ENCODE measurements at places on chromosomes 1 and 21.

DNA sequence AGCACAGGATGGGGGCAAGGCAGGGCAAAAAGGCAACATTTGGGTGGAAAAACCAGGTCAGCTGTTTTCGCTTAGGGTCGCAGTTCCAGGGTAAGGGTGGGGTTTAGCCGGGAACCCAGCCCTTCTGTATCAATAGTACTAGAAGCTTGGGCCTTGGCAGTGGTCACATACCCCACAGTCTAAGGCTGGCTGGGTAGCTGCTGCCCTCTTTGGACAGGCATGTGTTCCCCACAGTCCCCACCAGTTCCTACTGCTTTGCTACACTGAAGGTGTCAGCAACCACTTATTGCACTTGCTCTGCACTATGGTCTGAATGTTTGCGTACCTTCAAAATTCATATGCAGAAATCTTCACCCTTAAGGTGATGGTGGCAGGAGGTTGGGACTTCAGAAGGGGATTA lies 349.8 kb downstream of the LTN1 start:
- DNase-seq, result no peak

DNA sequence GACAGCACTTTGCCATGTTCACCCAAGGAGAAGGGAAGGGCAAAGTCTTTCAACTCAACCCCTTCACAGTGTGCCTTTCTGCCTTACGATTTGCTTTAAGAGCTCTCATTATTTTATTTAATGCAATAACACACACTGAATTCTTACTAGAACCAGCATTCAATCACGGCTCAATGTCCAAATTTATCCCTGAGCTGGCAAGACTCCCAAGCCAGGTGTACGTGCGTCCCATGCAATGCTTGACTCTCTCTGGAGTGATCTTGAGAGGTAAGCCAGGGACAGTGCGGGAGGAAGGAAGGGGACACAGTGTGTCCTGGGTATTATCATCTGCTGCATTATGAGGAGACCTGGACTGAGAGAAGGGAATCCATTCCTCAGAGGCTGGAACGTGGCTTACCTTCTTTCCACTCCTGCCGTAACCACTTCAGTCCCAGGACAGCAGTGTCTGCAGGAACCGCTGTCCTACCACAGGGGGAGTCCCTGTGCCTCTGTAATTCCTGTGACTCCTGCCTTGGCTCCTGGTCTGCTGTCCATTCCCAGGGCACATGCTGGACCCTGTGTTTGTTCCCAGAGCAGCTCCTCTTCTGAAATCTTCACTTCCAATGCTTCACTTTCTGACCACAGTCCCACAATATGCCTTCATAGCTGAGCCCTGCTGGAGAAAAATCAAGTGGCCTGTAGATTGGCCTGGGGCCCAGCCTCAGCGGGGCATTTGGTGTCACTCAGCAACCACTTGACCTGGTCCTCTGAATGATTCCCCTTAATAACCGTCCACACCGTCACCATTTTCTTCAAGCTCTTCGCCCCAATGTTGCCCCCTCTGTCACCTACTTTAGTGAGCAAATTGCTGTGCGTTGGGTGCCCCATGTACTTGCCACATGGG lies 28.6 kb upstream of the STUM start:
- no peak for DNase-seq

DNA sequence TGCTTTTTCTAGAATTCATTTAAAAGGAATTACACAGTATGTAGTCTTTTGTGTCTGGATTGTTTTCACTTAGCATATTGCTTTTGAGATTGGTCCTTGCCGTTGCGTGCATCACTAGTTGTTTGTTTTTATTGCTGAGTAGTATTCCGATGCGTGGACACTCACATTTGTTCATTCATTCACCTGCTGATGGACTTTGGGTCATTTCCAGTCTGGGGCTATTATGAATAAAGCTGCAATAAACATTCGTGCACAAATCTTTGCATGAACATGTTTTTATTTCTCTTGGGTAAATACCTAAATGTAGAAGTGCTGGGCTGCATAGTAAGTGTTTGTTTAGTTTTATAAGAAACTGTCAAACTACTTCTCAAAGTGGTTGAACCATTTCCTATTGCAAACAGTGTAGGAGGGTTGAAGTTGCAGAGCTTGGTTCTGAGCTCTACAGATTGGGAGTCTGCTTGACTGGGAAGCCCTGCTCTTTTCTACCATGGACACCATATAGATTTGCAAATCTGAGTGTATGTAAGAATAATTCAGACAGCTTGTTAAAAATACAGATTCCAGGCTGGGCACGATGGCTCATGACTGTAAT lies 404.7 kb upstream of the PROX1 start:
- DNase-seq, result no peak

DNA sequence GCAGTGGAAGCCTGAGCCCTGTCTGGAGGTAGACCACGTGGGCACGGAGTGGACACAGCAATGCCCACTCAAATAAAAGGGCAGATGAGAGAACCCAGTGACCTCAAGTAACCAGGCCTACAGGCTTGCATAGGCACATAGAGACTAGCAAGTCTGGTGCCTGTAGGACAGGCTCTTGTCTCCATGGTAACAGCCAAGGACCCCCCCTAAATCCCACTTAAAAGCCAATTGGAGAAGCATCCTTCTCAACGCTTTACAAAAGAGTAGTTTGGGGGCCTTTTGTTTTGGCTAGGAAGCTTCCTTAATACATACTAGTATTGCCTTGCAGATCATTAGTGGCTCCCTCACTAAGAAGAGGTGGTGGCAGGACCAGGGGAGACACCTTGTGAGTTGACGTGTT lies 63.9 kb downstream of the VWA5B1 start:
- no peak for DNase-seq

DNA sequence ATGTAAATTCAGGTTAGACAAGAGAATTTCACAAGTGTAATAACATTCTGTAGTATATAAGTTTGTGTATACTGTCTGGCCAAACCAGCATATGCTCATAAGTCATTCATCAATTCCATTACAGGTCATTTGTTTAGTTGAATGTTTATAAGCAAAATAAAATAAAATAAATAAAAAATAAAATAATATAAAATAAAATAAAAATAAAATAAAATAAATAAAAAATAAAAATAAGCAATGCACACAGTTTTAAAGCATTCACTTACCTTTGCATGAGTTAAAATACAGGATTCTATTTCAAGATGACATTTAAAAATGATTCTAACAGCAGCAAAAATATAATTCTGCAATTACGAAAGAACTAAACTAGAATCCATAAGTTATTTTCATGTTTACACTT lies 9.9 kb downstream of the PODN start:
- DNase-seq, result no peak

DNA sequence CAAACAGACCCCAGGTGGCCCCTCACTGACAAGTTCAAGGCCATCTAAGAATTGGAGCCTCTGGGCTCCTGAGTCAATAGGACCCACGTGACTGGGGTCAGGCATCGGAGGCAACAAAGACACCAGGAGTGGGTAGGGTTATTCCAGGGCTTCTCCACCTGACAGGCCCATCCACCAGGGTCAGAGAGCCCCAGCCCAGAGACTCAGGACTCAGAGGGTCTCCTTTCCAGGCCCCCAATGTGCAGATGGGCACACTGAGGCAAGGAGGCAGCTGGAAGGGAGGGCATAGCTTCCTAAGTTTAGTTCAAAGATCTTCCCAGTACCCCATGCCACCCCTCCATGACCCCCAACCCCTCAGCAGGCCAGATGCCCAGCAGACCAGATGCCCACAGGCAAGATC lies 388.6 kb downstream of the MATN1 start:
- no peak for DNase-seq

DNA sequence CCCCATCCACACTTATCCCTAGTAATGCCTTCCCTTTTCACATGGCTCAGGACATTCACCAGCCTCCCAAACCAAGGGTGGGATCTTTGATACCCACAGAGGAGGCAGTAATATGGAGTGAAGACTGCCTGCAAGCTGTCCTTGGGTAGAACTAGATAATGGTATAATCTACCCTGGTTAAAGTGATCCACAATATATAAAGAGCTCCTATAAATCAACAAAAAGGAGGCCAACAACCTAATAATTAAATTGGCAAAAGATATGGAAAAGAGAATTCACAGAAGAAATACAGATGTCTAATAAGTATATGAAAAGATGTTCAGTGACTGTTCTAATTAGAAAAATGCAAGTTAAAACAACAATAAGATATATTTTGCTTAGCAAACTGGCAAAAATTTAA lies 30.7 kb upstream of the SPOCD1 start:
- no peak for DNase-seq

GRCh38 chr1:172273647-172274396 lies 146.7 kb upstream of the C1orf105 start:
- no peak for DNase-seq

DNA sequence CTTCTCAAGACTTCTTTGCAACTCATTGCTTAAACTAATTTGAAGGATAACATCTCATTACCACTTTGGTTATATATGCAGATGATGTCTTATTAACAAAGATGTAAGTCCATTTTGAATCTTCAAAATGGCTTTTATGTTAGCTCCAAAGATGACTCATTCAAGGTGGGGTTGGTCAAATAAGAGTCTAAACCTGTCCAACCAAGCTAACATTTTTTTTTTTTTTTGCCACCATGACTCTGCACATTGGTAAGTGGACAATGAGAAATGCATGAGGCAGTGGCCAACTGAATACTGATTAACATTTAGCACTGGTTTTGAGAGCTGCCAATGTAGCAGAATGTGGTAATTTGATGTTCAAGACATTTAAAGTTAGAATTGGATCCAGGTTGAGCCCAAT lies 278 bp upstream of the KRTAP27-1 start:
- no peak for DNase-seq

GRCh38 chr21:25298512-25299491 lies 308.5 kb downstream of the MRPL39 start:
- DNase-seq, result no peak

GRCh38 chr1:24289937-24290595 lies 29.1 kb upstream of the GRHL3 start:
- no peak for DNase-seq

- no peak for DNase-seq
These were observed 3.2 kb downstream of the MYBPH start for GRCh38 chr1:203172184-203173010.

GRCh38 chr1:229841230-229841629 lies 215.2 kb downstream of the URB2 start:
- no peak for DNase-seq

DNA sequence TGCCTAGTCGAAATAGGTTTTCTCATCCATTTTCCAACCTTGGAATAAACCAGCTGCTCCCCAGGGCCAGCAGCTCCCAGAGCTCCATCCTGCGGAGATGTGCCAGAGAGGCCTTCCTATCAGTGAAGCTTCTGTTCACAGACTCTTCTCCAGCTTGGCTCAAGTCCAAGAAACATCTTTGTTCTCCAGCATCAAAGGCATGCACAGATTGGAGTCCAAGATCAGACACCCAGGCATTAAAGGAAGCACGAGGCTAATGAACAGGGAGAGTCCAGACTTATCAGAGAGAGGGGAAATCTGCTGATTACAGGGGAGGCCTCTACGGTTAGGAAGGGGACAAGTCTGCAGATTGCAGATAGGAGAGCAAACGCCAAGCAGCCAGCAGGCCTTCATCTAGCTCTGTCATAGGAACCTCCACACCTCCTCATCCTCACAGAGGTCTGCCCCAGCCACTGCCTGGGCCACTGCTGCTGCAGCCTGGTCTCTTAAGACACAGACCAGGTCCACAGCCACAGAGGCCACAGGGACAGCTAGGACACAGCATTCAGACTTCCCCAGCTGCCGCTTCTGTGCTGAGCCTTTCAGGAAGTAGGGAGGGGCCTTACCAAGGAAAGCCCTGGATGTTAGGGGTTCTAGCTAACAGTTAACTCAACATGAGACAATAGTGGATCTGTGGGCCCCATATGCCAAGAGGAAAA lies 3.4 kb downstream of the PRR9 start:
- DNase-seq, result no peak

DNA sequence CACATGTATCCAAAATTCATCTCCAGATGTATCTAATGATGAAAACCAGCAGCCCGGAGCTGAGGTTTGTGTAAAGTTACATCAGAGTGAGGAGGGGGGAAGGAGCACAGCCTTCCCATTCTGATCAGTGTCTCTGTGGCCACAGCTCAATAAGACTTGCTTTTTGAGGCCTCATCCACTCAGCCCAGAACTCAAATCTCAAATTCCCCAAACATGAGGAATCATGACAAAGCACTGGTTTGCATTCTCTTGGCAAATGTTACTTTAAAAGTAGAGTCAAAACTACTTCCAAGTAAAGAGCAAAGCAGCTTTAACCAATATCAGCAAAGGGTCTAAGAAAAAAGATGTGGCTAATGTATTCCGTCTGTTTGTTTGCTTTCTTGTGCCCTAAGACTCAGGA lies 30.9 kb downstream of the CCN1 start:
- no peak for DNase-seq

GRCh38 chr1:72827278-72827677 lies 544.9 kb upstream of the NEGR1 start:
- no peak for DNase-seq

GRCh38 chr1:83901547-83902155 lies 97.3 kb downstream of the TTLL7 start:
- DNase-seq, result no peak

GRCh38 chr1:94209425-94209824 lies 28.0 kb downstream of the ARHGAP29 start:
- DNase-seq, result no peak

- no peak for DNase-seq
These were observed 93.1 kb downstream of the FNBP1L start for GRCh38 chr1:93541045-93541444.

GRCh38 chr1:234495231-234495990 lies 16.4 kb upstream of the TARBP1 start:
- no peak for DNase-seq

GRCh38 chr1:86948212-86948611 lies 33.8 kb downstream of the HS2ST1 start:
- no peak for DNase-seq

GRCh38 chr1:12407050-12407961 lies 177.5 kb downstream of the VPS13D start:
- no peak for DNase-seq

GRCh38 chr1:215987092-215987875 lies 420.2 kb downstream of the KCTD3 start:
- DNase-seq, result no peak

GRCh38 chr1:54013393-54014008 lies 4.5 kb downstream of the LDLRAD1 start:
- DNase-seq, result no peak

GRCh38 chr1:208344202-208344857 lies 100.1 kb upstream of the PLXNA2 start:
- no peak for DNase-seq

DNA sequence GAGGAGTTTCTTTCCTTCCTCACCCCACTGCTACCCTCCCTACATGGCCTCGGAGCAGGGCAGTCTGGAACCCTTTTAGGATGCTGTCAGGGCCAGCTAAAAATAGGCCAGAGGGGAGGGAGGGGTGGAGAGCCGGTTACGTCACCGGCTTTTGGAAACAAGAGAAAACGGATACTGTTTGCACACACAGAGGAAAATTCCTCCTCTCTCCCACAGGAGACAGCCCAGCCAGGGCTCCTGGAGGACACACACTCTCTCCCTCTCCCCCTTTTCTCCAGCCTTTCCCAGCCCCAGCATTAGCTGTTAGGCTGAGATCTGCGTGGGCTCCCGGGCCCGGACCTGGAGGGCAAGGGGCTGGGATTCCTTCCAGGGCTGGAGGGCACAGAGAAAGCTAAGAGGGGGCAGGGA lies 20.0 kb upstream of the ALDH4A1 start:
- DNase-seq, result no peak

GRCh38 chr1:26111530-26112406 lies at the start of gene PDIK1L:
Gene PDIK1L (plus strand): TSS chr1:26111824. CDS start chr1:26114309, 2,485 bp downstream.
- DNase-seq, result peak; percentile 81
